Left lobe of liver (tissue), 2 donors: ENCODE measurements at places on chromosomes 3 and 15. TPM values are rescaled to one million over a fixed set of nuclear protein-coding genes. Genes with fewer than 3 reads are reported as not detected.
A peak's percentile ranks its signal among the peaks of the same experiment; 100 is the strongest.

Gene IMPG2
- 0.03 TPM for total RNA-seq

Gene SAMMSON
- not detected for total RNA-seq

Gene SERINC4
- total RNA-seq = 0.18 TPM

Gene GXYLT2
- 0.20 TPM for total RNA-seq

Gene TGFBR2
- 26.9 TPM for total RNA-seq

Gene KIF15
- 0.28 TPM for total RNA-seq

Gene TM4SF18
- 1.4 TPM for total RNA-seq

Gene EFHB
- 0.48 TPM for total RNA-seq

DNA sequence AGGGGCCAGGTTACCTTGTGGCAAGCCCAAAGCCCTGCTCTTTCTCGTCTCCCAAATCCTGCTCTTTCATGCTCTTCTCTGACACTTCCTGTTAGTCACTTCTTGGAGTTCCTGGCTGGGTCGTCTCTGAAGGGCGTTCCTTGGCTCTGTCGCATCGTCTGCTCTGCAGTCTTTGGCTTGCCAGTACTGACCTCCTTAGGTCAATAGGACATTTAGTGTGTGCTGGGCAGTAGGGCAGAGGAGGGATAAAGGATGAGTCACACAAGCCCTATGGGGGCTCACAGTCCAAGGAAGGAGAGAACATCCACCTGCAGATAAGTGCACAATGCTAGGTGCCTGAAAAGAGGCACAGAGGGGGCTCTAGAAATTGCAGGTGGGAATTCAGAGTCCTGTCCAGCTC lies 87.5 kb downstream of the FAM43A start:
- DNase-seq = no peak

DNA sequence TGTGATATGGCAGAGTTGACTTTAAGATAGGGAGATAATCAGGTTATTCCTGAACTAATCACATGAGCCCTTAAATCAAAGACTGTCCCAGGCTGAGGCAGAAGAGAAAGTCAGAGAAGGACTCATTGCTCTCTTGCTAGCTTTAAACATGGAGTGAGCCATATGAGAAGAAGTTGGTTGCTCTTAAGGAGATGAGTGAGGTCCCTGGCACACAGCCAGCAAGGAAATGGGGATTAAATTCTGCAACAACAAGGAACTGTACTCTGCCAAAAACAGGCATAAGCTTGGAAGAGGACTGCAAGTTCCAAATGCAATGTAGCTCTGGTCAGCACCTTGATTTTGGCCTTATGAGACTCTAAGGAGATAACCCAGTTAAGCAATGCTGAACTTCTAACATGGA lies 457.0 kb downstream of the PLOD2 start:
- DNase-seq = no peak

DNA sequence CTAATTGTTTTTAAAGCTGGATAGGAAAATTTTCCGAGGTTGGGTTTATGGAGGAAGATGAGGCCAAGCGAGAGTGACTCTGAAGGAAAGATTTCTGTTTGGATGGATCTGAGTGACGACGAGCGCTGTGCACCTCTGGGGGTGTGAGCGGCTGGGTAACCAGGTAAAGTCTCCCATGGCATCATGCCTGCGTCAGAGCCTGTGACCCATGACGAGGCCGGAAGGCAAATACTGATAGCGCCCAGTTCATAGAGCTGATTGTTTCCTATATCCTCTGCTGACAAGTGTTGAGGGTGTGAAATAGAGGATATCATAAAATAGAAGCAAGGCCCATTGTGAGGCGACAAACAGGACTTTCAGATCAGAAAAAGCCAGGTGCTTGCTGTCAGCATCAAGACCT lies 33.7 kb upstream of the MAGEF1 start:
- DNase-seq = no peak

- peak; percentile 79 for DNase-seq
Observed at GRCh38 chr3:58008141-58009025, at the start of gene FLNB. Gene FLNB, plus strand, starts transcription at chr3:58008422. Its CDS starts 143 bp downstream, at chr3:58008565.

- no peak for DNase-seq
Observed at GRCh38 chr3:99842826-99843589, 25.3 kb downstream of the CMSS1 start.

DNA sequence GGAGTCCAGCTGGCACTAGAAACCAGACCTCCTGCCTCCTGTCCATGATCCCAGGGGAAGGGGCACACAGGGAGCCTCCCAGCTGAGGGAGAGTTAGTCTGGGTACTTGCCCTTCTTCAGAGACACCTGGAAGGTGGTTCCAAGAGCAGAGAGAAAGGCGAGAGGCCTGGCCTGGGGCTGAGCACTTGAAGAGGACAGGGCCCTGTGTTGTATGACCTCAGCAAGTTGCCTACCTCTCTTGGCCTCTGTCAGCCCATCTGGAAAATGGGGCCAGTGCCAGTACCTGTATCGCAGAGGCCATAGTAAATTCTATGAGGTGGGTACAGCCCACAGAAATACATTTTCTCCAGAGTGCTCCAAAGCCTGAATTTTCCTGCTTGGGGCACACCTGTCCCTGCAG lies 19.5 kb downstream of the PTH1R start:
- DNase-seq = no peak

DNA sequence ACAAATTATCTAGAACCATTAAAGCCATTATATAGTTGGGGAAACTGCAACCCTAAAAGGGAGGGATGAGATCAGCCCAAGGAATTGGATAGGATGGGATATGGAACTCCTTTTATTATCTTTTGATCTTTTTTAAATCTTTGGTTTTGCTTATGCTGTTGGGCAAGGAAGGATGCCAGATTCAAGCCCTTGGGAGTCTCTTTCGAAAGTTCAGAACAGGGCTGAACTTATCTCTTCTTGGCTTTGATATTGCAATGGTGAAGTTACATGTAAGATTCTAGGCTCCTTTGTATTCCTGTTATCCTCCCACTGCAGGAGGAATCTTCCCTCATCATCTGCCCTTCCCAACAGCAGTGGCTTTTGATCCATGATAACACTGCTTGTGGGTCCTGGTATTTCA lies 10.0 kb upstream of the SLC22A13 start:
- DNase-seq = no peak

DNA sequence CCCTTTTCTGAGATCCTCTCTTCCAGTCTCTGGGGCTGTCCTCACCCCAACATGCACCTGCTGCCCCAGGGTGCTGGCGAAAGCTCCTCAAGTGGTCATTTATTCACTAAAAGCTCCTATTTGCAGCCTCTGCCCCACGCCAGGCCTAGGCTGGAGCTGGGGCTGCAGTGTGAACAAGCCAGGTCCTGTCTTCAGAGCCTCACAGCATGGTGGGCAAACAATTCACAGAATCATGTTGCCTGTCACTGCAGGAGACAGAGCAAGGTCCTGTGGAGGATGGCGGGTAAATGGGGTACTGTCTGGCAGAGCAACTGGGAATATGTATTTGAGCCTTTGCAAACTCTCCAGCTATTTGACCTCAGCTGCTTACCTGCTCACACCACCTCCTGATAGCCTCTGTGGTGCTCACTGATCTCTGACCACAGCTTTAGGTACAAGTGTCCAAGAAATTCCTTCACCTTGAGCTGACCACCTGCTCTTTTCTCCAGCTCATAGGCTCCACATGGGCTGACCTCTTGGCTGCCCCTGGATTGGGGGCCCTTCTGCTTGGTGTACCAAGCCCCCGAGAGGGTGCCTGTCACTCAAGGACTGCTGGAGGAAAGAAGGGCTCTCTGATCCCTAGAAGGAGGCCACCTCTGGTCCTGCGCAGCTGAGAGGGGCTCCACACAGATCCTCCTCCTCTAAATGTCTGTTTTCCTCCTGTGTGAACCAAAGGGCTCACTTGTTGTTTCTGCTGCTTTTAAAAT lies 35.6 kb downstream of the AMOTL2 start:
- DNase-seq = no peak

- no peak for DNase-seq
Observed at GRCh38 chr3:46604127-46604526, 8.2 kb upstream of the FAM240A start.

- DNase-seq = no peak
Observed at GRCh38 chr3:48433472-48434118, 3.7 kb upstream of the PLXNB1 start.

DNA sequence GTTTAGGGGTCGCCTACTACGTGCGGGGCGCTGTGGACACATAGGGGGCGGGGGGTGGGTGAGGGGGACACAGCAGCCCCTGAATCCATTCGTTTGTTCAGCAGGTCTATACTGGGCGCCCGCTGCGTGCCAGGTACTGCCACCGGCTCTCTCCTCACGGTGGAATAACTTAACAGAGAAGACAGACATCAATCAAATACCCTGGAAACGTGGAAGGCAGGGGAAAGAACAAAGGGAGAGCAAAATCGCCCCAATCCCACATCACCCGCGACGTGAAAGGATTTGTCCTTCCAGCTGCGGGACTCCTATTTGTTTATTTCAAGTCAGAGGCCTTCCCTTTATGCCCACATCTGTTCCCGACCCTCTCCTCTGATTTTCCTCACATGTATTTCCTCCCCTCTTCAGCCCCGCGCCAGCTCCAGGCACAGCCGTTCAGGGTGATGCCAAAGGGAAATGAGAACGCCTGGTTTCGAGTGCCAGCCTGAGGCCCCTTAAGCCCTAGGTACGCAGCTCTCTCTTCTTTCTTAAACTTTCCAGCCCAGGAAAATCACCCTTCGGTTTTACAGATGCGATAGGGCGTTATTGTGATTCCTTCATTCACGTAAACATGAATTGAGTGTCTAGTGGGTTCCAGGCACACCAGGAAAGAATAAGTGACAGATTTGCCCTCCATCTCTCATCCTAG lies 726 bp upstream of the PROK2 start:
- DNase-seq = peak; percentile 43

DNA sequence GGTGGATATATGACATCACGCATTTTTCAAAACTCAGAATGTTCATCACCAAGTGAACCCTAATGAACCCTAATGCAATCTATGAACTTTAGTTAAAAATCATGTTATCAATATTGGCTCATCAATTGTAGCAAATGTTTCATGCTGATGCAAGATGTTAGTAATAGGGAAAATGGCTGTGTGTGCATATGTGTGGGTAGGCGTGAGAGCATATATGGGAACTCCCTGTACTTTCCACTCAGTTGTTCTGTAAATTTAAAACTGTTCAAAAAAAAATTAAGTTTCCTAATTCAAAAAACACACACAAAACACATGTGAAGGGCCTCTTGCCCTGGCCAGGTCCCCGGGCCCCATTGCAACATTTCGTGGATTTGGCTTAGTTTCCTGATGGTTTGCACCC lies 89.7 kb upstream of the PROK2 start:
- DNase-seq = no peak

DNA sequence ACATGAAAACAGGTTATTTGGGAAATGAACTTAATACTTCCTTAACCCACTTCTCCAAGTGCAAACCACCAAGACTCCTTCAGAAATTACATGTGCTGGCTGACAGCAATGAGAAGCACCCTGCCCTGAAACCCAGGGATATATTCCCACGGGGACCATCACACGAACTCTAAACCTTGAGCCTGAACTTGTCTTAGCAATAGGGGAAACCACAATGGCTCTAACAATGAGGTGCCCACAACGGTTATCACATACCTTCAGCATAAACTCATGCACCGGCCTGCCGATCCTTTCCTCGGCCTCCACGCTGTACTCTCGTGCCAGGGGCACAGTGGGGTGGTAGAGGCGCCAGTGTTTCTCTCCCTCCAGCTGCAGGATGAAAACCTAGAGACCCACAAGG lies 13.4 kb downstream of the RIOX2 start:
- DNase-seq = no peak

DNA sequence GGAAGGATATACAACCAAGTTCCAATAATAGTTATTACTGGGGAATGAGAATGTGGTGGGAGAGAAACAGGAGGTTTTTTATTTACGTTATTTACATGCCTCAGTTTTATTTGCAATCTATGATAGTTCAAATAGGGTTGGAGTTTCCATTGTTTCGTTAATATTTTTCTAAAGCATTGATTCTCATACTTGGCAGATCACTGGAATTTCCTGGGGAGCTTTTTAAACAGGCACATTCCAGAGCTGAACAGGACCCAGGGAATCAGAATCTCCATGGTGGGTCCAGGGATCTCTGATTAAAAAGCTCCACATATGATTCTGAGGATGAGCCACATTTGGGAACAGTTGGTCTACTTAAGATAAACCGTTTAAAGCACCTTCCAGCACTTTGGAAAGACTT lies 123.9 kb downstream of the IL20RB start:
- DNase-seq = no peak

DNA sequence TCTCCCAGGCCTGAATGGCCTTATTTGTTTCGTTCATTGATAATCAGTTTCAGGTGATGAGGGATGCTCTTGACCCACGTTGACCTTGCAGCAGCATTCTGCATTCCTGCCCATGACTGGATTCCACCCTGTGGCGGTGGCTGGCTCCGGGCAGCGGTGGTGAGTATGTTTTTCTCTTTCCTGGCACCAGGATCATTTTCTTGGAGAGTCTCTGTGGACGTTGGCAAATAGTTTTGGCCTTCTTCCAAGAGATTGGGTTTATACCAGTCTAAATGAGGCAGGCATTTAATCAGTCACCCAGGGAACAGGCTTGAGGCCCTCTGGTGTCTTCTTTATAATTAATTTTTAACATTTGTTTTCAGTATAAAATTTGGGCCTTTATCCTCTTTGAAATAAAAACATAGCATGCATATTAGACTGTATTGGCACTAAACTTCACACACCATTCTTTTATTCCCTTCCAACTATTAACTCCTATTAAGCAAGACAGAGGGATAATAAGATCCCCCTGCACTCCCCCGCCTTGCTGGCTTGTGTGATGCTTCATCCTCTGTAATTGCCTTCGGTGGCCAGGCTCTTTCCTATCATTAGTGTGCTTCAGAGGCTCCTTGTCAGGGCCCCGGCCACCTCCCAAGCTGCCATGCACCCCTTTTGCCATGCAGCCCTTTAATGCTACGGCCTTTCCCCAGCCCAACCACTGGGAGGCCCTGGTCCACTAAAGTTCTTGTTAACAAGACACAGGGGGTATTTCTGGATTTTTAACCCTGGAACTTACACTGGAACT lies 176.2 kb upstream of the TOPAZ1 start:
- DNase-seq = peak; percentile 52

- DNase-seq = no peak
Observed at GRCh38 chr3:184315543-184315867, 1.1 kb downstream of the EIF4G1 start.

DNA sequence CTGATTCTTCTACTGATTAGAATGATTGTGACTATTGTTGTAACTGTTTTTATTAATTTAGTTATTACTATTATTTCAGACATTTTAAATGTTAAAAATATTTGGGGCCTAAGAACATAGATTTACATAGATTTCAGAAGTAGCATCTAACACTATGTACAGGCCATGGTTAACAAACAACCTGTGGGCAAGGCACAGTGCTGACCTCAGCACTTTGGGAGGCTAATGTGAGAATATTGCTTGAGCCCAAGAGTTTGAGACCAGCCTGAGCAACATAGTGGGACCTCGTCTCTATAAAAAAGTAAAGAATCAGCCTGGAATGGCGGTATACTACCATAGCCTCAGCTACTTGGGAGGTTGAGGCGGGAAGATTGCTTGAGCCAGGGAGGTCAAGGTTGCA lies 69.1 kb upstream of the CNTN4 start:
- DNase-seq = no peak

- no peak for DNase-seq
Observed at GRCh38 chr3:9875448-9875847, 4.6 kb downstream of the CIDEC start.

- DNase-seq = no peak
Observed at GRCh38 chr3:85780806-85781205, 822.0 kb downstream of the CADM2 start.

- no peak for DNase-seq
Observed at GRCh38 chr3:185508335-185508991, 9.6 kb upstream of the TMEM41A start.

GRCh38 chr3:17232442-17232841 lies 347.7 kb downstream of the PLCL2 start:
- no peak for DNase-seq

GRCh38 chr15:81384891-81385720 lies 11.1 kb upstream of the TMC3 start:
- DNase-seq = peak; percentile 64

GRCh38 chr3:43759297-43759782 lies 68.6 kb downstream of the ABHD5 start:
- no peak for DNase-seq
